ENCODE measurements at places on chromosomes 2 and 18.
A peak's percentile ranks its signal among the peaks of the same experiment; 100 is the strongest.

GRCh38 chr2:44745922-44746766, 195.4 kb upstream of the SIX3 start:
- no peak for DNase-seq

GRCh38 chr2:74778381-74779264, 55.3 kb upstream of the HK2 start:
- peak; percentile 40 for DNase-seq

DNA sequence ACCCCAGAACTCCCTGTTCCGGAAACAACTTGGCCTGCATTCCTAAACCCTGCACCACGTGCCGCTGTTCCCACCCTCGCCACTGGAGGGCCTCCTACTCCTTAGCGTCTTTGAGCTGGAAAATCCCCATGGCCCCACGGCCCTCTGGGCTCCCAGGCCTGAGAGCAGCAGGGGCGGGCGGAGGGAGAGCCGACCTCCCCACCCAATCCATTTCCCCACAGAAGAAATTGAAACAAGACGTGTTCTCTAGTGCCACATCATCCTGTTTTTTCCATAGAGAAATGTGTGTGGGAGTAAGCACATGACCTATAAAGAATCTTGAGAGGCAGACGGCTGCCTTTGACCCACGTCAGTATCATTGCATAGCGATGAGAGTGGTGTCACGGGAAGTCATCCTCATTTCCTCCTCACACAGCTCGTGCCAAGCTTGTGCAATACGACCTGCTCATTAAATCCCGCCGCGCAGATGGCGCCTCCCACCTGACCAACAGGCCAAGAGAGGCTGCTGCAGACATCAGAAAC, 79.2 kb downstream of the LAMA1 start:
- DNase-seq = peak; percentile 86

DNA sequence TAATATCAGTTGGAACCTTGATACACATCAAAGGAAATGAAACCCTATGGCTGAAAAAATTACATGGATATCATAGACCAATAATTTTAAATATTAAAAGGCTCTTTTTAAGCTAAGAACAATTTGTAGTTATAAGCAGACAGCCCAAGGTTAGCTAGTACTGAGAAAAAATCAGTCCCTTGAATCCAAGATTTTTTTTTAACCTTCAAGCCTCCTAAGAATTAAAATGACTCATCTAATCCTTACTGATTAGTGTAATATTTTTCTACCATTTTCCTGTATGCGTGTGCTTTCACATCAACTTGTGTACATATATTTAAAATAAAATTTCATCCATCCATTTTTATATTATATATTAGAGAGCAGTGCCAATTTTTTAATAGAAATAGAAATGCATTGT, 1004.9 kb upstream of the ZEB2 start:
- no peak for DNase-seq
